Left ventricle myocardium superior (tissue), 1 donor: ENCODE measurements at places on chromosomes 13 and 19. TPM values are rescaled to one million over a fixed set of nuclear protein-coding genes. Genes with fewer than 3 reads are reported as not detected.

- DNase-seq, result no peak
These were observed 25.2 kb downstream of the ABCC4 start for GRCh38 chr13:95276037-95276505.

GRCh38 chr19:44800461-44800860 lies 8.4 kb upstream of the BCAM start:
- DNase-seq, result peak; percentile 93

The TIMM50 gene
- total RNA-seq, result 75.3 TPM

The TJP3 gene
- 0.22 TPM for total RNA-seq

The BSPH1 gene
- total RNA-seq, result not detected

DNA sequence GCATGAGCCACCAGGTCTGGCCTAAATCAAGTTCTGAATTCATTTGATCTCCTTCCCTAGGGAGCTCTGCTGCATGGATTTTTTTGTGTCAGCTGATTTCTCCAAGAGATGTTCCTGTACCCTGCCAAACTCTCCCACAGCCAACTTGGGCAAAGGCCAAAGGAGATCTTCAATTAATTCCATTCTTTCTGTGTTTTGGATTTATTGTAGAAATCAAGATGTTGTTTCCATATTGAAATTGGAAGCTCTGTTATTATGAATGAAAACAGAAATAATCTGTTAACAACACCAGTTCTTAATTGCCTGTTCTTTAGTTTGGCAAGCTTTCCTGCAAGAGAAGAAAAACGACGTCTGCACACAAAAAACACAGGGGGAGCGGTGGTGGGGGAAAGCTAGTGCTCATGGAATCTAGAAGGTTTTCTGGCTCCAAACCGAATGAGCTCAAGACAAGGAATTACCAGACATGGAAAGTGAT lies 86.5 kb upstream of the ABCC4 start:
- DNase-seq, result peak; percentile 38

The ZNF460 gene
- total RNA-seq, result 26.4 TPM
